ENCODE measurements at places on chromosomes 7 and 10.
A peak's percentile ranks its signal among the peaks of the same experiment; 100 is the strongest.

DNA sequence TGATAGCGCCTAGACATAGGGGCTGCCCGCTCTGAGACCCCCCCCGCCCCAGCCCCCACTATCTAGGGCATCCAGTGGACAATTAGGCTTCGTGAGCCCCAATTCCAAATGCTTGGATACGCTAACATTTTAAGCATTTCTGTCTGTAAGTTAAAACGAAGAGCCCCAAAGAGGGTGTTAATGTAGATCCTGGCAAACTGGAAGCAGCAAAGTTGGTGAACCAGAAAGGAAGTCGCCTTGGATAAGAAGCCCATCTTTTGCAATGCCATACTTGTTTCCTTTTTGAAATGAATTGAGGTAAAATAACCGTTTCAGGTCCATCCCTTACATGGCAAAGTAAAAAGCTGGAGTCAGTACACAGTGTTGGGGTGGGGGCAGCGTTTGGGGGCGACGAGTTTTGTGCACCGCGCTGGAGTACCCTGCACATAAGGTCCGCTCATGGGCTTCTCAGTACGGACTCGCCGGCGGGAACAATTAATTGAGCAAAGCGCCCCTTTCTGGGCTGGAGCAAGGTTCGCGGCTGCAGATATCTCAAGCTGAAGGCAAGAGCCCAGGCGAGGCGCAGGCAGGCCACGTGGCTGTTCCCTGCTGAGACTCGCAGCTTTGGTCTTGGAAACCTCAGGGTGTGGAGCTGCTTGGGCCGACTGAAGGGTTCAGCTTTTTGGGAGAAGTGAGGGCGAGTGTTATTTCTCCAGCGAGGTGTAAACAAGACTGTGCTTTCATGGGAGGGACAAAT lies 1.4 kb upstream of the TWIST1 start:
- no peak for DNase-seq

DNA sequence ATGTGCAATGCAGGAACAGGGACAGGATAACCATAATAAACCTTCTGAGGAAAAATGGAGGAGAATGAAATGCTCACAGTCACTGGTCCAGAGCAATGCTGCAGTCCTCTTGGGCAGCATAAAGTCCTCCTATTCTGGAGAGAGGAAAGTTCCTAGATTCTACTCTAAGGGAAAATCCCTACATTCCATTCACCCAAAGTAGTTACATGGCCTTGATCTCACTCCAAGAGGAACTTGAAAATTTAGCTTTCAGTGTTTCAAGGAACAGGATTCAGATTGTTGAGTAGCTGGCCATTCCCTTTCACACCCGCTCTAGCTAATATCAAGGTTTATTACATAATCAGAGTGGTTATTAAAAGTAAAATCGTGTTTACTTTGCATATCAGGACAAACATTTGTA lies 168.3 kb downstream of the CHRM2 start:
- no peak for DNase-seq

- DNase-seq: peak; percentile 11
Measured at GRCh38 chr7:90211391-90212148, at the start of gene STEAP2. TSS of gene STEAP2 (plus strand) at chr7:90211740. CDS start at chr7:90225083, 13,343 bp downstream.

DNA sequence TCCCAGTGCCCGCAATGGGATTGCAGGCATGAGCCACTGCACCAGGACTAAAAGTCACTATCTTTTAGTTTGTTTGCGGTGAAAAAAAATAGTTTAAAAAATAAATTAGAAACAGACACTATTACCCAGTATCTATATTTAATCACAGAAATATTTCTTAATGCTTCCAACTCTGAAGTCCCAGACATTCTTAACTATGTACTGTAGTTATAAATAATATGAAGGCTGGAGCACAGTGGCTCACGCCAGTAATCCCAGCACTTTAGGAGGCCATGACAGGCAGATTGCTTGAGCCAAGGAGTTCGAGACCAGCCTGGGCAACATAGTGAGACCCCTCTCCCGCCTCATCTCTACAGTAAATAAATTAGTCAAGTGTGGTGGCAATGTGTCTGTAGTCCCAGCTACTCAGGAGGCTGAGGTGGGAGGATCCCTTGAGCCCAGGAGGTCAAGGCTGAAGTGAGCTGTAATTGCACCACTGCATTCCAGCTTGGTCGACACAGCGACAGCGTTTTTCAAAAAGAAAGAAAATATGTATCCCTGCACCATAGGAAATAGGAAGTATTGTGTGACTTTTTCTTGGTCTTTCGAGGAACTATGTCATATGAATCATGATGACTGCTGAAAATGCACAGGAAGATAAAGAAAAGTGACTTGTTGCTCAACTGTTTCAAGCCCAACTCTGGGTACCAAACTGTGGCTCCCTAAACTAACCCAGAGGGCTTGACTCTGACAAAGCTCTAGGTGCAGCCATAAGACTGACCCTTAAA lies 74.9 kb upstream of the STEAP1B start:
- no peak for DNase-seq

DNA sequence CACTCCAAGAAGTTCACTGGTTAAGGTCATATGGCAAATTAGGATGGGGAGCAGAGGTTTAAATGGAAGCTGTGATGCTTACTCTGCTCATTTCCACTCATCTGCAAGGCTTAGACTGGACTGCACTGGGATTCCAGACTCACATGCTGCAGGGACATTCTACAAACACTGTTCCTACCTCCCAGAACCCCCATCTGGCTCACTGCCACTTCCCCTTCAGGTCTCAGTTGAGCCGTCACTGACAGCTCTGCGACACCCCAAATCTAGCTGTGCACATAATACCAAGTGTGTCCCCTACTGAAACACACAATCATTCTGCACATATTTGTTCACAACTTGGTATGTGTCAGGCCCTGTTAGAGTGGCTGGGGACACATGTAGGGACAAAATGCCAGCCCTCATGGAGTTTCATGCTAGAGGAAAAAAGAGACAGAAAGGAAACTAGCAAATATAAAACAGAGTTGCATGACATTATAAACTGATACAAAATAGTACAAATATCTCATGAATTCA lies 5.4 kb downstream of the PRKCQ start:
- DNase-seq: no peak

- DNase-seq: no peak
Measured at GRCh38 chr7:130515315-130516040, 23.6 kb downstream of the MEST start.

- DNase-seq: no peak
Measured at GRCh38 chr10:99340650-99341049, 11.5 kb downstream of the CNNM1 start.

- no peak for DNase-seq
Measured at GRCh38 chr7:1765336-1765735, 95.3 kb downstream of the ELFN1 start.

- no peak for DNase-seq
Measured at GRCh38 chr10:95475003-95475383, 86.2 kb downstream of the SORBS1 start.

DNA sequence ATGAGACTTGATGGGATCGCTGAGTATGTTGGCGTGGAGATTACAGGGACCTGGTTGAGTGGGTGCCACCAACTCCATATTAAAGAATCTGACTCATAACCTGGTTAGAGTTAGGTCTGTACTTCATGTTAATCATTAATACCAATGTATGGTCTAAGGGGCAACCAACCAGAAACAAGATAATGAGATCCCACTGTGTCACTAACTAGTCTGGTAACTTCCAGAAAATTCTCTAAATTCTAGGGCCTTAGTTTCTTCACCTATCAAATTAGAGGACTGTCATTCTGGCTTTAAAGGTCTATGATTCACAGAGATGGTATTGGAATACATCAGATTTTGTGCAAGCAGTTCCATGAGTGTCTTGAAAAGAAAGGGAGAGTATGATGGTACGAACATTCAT lies 102.2 kb downstream of the SNX10 start:
- no peak for DNase-seq

GRCh38 chr7:36291387-36292316 lies 98.0 kb upstream of the ANLN start:
- peak; percentile 63 for DNase-seq

DNA sequence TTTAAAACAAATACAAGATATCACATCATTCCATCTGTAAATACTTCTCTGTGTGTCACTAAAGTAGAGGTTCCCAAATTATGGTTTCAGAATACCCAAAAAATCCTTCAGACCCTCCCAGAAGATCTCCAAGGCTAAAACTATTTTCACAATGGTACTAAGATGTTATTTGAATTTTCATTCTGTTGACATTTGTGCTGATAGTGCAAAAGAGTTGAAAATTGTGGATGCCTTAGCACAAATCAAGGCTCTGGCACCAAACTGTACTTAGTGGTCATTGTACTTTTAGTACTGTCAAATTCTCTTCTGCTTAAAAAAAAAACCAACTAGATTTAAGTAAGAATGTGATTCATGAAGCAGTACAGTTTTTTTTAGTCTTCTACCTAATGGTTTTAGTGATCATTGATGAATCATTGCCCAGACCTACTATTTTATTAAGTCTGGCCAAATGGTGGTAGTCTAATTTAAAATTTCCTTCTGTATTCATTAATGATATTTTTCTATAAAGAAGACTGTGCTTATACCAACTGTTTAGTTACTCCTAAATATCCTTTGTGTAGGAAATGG lies 50.5 kb downstream of the TPST1 start:
- DNase-seq: no peak

DNA sequence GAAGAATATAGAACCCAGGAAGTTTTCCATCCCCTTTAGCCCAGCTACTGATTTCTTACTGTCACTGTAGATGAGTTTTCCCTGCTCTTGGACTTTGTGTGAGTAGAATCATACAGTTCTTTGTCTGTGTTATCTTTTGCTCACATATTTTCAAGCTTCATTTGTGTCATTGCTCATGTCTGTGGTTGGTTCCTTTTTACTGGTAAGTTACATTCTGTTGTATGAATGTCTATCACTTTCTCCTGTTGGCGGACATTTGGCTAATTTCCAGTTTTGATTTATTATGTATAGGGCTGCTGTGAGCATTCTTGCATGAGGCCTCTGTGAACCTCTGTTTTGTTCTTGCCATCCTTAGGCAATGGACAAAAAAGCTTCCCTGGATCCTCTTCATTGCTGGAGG lies 5.3 kb downstream of the GLRX3 start:
- no peak for DNase-seq

GRCh38 chr10:88858491-88858890 lies 6.8 kb upstream of the ANKRD22 start:
- DNase-seq: no peak

- no peak for DNase-seq
Measured at GRCh38 chr10:67943917-67944316, 59.5 kb downstream of the SIRT1 start.

DNA sequence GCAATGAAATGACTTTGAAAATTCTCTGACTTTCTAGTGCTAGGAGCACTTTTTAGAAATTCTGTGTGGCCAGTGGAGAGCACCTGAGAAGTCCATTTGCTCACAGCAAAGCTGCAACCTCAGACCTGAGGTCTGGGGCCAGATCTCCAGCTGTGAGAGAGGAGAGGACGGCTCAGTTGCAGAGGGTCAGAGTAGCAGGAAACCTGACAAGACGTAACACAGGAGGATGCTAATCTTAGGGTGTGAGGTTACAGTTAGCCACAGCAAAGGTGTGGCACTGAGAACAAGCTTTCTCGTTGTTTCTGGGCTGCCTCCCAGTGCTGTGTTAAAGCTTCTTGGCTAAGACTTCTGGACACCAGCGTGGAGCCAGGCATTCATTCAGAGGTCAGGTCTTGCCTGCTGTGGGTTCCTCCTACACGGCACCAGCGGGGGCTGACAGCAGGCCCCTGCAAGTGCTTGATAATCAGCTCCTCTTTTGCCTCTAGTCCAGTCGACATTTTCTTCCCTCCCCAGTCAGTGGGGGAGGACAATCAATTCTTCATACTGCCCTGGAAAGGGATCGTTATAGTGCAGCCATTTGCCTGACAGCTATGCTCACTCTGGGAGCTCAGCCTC lies 435.4 kb upstream of the DPP6 start:
- no peak for DNase-seq

DNA sequence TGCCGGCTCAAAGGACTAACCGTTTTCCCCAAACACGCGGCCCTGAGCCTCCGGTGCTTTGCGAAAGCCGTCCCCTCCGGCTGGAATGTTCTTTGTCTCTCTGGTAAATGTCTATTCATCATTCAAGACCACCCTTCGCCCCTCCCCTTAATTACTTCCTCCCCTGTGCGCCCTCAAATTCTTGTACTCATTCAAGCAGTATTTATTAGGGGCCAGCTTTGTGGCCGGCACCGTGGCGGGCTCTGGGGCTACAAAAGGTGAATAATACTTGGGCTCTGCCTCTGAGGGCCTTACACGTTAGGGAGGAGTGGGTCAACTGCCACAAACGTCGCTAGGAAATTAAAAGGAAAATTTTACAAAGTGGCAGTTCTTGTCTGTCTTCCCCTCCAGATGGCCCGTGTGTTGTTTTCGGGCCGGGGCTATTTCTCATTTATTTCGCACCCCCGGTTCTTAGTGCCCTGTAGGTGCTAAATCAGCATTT lies 1.5 kb upstream of the MEST start:
- DNase-seq: no peak

- DNase-seq: no peak
Measured at GRCh38 chr7:28939844-28940544, 18.1 kb downstream of the TRIL start.

DNA sequence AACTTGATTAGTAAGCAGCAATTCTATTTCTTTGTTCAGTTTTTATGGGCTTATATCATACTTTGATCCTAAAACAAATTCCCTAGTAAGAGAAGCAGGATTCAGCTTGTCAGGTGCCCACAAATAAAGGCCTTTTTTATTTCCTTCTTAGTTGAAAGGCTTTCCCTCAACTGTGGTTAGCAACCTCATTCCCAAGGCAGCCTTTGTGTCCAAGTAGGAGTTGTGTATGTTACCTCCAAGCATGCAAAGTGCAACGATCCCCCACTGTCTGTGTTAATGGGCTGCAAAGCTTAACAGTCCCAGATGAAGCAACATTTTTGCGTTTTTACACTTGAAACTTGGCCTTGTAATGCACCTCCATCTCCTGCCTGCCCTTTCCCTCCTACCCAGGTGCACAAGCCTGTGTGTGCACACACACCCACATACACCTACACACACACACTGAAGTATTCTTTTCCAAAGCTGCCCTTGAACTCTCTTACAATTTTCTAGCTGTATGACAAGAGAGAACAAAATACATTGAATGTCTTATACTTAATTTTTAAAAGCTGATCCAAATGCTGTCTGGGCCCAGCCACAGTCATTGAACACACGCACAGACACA lies 278.2 kb downstream of the SNX13 start:
- no peak for DNase-seq

DNA sequence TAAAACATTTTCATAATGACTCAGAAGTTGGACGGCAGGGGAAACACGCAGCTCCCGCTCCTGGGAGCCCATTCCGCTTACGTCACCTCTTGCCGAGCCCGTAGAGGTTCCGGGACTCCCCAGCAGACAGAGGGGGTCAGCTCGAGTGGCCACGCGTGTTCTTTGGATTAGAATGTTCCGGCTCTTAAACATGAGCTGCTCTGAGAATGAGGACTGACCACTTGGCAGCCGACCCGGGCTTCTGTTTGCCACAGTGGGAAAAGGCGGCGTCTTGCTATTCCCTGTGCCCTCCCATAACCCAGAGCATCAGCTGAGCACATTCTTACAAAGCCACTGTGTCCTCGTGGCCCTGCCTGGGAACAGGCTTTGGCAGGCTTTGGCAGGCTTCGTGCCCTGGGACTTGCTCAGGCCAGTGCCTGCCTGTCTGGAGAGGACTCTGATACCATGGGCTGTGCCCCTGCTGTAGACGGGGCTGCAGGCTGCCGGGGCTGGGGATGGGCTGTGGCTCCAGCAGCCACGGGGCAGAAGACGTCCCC lies 40.1 kb downstream of the PFKP start:
- DNase-seq: no peak

- no peak for DNase-seq
Measured at GRCh38 chr10:96413151-96413787, 54.5 kb upstream of the OPALIN start.

Data from MM.1S (cell line).